Lower lobe of right lung (tissue), 2 donors: ENCODE measurements at places on chromosomes 11 and 22. TPM values are rescaled to one million over a fixed set of nuclear protein-coding genes. Genes with fewer than 3 reads are reported as not detected.

GRCh38 chr11:112599265-112599664 lies 338.6 kb upstream of the PLET1 start:
- no peak overlapping the region for H3K27ac ChIP-seq
- no peaks in the 10 kb centered on the region for H3K36me3 ChIP-seq
- no peak for DNase-seq

- peaks cover 50% of the 10 kb centered on the region for H3K36me3 ChIP-seq
- peak overlapping the region; percentile 95 for H3K4me3 ChIP-seq
- peak overlapping the region; percentile 99 for H3K27ac ChIP-seq
- DNase-seq, result no peak
- H3K27me3 ChIP-seq, result no peaks in the 10 kb centered on the region
Measured at GRCh38 chr11:64267207-64267945, 16.0 kb downstream of the PLCB3 start.

DNA sequence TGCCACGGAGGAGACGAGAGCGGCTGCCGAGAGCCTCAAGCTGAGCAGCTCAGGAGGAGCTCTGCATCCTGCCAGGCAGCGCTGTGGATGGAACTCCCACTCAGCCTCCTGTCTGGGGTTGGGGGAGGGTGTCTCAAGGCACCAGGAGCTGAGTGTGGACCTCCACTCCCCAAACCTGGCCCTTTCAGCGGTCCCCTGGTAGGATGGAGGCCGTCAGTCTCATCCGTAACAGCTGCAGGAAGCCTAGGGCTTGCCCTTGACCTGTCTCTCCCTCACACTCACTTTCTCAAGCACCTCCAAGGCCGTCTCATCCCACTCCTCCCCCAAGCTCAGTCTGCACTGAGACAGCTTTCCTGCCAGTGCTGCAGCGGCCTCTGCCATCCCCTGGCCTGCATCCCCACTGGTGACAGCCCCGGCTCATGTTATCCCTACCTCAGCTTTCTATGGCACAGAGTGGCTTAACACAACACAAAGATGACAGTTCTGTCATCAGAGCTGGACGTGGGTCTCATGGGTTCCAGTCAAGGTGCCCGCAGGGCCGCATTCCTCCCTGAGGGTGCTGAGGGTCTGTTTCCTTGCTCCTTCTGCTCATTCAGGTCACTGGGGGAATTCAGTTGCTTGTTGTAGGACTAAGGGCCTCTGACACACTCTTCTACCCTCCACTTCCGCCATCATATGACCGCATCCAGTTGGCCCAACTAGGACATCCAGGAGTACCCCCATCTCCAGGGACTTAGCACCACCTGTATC lies 341.9 kb upstream of the B3GAT1 start:
- no peaks in the 10 kb centered on the region for H3K36me3 ChIP-seq
- H3K27ac ChIP-seq, result no peak overlapping the region
- H3K4me3 ChIP-seq, result no peak overlapping the region

- H3K4me1 ChIP-seq, result no peaks in the 10 kb centered on the region
- no peak for DNase-seq
- H3K4me3 ChIP-seq, result no peak overlapping the region
- H3K36me3 ChIP-seq, result no peaks in the 10 kb centered on the region
Measured at GRCh38 chr11:13094930-13095687, 86.0 kb downstream of the RASSF10 start.

- no peaks in the 10 kb centered on the region for H3K4me1 ChIP-seq
- no peaks in the 10 kb centered on the region for H3K27me3 ChIP-seq
- no peak for DNase-seq
- H3K4me3 ChIP-seq, result no peak overlapping the region
Measured at GRCh38 chr11:22234743-22235142, 41.9 kb downstream of the ANO5 start.

DNA sequence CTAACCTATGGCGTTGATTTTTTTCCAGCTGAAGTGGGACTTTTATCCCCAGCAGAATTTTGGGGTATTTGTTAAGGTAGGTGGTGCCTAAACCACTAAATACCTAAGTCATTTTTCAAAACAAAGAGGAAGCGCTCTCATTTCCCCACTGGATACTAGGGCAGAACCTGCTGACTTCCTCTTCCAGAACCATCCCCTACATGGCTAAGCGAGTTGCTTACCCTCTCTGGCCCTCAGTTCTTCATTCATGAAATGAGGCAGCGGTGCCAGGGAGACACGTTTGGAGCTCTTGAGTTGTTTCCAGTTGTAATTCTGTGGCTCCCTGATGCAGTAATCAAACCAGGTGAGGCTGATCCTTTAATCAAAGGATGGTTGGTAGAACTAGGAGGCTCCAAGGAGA lies 10.0 kb upstream of the MTMR3 start:
- H3K4me1 ChIP-seq, result no peaks in the 10 kb centered on the region
- no peak overlapping the region for H3K4me3 ChIP-seq
- H3K27me3 ChIP-seq, result no peaks in the 10 kb centered on the region
- H3K27ac ChIP-seq, result no peak overlapping the region

DNA sequence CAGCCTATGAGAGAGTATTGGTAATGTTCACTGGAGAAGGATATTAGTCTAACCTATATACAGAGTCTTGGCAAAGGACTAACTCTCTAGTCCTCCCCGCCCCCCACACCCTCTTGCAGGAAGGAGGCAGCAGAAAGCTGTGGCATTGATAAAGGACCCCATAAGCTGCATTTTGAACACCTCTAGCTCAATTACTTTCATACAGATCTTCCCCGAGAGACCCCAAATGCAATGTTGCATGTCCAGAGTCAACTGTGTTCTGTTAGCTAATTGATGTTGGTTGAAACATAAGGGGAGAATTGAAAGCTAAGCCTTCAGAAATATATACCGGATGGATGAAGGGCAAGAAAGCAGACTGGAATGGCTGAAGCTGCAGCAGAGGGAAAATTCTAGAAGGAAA lies 2.8 kb downstream of the MAP6 start:
- peaks cover 10% of the 10 kb centered on the region for H3K4me1 ChIP-seq
- DNase-seq, result no peak
- no peaks in the 10 kb centered on the region for H3K36me3 ChIP-seq
- H3K27ac ChIP-seq, result no peak overlapping the region

DNA sequence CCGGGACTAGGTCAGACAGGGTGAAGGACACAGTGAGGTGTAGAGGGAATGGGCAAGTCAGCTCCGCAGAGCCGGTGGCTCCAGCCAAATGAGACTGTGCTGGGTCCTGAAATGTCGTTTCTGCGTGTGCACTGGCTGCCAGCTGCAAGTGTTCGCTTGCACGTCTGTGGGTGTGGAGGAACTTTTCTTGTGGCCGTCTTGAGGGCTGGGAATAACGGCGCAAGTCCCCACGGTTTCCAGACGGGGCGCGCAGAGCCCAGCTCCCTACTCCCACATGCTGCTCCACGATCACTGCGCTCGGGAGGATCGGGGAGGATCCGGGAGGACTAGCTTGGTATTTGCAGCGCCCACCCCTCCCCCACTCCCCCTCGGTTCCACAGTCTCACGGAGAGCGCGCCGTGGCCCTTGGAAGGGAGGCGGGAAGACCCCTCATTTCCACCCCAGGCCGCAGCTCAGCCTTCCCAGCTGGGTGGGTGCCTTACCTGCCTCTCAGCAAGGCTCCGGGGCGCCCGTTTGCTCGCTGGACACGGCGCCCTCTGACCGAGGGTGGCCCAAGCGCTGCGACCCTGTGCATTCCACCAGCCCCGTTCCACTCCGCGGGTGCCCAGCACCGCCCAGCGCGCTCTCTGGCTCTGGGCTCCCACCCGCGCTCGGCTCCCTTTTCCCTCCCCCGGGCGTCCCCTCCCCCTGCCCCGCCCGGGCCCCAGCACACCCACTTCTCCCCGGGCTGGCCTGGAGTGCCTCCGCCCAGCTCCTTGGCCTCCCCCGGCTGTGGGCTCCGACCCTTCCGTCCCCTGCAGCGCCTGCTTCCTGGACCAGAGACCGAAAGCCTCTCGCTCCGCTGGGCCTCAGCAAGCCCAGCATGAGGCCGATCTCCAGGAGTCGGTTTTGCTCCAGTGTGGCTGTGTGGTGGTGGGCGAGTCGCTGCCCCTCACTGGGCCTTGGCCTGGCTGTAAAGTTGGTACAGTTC lies at the start of gene KCNE3:
KCNE3 (minus strand) TSS at position 634 of the 970 bp plus-strand sequence. CDS start 9,986 bp downstream, outside the sequence.
- H3K27me3 ChIP-seq, result no peaks in the 10 kb centered on the region
- H3K27ac ChIP-seq, result peak within 1 kb of the TSS; percentile 82
- H3K36me3 ChIP-seq, result no peaks in the 10 kb centered on the region
- peak; percentile 77 for DNase-seq

DNA sequence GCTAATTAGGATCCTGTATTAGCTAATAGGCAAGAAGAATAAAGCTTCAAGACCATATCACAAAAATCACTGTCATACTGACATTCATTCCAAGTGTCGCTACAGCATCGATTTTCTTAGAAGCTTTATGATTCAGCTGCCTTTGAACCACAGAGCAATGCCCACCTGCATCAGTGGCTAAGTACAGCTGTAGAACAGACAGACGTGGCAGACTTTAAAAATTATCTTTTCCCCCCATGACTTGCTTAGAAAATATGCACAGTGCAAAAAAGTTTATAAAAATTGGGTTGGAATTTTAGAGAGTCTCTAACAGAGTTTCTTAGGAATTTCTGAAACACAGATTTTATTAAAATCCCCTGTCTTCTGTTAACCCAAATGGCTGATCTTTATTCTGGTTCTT lies 120.8 kb downstream of the CADM1 start:
- H3K4me1 ChIP-seq, result no peaks in the 10 kb centered on the region
- no peaks in the 10 kb centered on the region for H3K27me3 ChIP-seq
- no peak overlapping the region for H3K4me3 ChIP-seq
- no peak overlapping the region for H3K27ac ChIP-seq
- H3K36me3 ChIP-seq, result no peaks in the 10 kb centered on the region

DNA sequence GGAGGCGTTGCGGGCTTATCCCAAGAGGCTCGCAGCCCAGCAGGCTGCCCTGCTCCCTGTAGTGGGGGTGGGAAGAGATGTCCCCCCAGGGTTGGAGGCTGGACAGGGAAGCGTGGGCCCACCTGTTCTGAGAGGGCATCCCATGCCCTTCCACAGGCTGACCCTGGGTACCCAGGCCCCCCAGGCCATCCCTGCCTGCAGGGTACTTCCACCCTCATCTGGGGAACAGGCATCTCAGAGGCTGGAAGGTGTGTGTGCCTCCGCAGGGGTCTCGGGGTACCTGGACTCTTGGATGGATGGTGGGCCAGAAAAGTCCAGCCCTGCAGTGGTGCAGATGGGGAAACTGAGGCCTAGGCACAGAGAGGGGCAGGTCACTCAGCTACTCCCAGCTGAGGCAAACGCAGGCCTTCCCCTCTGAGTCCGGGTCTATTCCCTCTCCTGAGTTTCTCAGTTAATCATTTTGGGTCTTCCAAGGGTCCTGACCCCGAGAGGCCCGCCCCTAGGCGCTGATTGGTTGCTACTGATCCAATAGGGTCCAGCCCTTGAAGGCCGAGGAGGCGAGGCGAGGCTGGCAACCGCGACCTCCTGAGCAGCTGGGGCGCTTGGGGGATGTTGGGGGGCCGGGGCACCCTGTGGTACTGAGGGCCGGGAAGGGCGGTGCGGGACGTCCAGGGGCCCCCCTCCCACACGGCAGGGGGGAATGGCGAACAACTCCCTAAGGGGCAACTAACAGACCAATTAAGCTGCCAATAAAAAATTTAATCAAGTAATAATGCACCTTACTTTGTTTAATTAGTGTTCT lies 23.8 kb downstream of the FLRT1 start:
- no peak for DNase-seq
- no peaks in the 10 kb centered on the region for H3K36me3 ChIP-seq
- H3K4me1 ChIP-seq, result peaks cover 11% of the 10 kb centered on the region
- H3K4me3 ChIP-seq, result no peak overlapping the region
- H3K27me3 ChIP-seq, result peaks cover 30% of the 10 kb centered on the region
- H3K27ac ChIP-seq, result no peak overlapping the region

DNA sequence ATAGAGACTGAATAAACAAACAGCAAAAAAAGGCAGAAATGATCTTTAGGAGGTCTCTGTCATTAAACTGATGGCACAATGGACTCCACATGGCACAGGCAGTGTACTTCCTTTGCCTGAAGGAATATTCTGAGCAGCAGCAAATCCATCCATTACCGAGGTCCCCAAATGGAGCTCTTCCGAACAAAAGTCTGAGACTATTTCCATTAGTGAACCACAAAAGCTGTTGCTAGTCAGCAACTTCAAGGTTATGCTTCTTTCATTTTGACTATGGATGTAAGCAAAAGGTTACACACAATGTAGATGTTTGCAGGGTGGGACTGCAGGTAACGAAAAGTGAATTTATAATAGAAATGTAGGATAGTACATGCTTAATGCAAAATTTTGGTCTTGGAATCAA lies 14.5 kb downstream of the NARS2 start:
- H3K27ac ChIP-seq, result peak overlapping the region; percentile 67
- DNase-seq, result no peak
- H3K27me3 ChIP-seq, result no peaks in the 10 kb centered on the region
- H3K36me3 ChIP-seq, result peaks cover 5% of the 10 kb centered on the region
- H3K4me1 ChIP-seq, result peaks cover 42% of the 10 kb centered on the region
- no peak overlapping the region for H3K4me3 ChIP-seq

GRCh38 chr11:126870021-126870420 lies 130.5 kb downstream of the KIRREL3 start:
- H3K27ac ChIP-seq, result no peak overlapping the region
- no peaks in the 10 kb centered on the region for H3K4me1 ChIP-seq
- DNase-seq, result no peak
- H3K27me3 ChIP-seq, result no peaks in the 10 kb centered on the region

DNA sequence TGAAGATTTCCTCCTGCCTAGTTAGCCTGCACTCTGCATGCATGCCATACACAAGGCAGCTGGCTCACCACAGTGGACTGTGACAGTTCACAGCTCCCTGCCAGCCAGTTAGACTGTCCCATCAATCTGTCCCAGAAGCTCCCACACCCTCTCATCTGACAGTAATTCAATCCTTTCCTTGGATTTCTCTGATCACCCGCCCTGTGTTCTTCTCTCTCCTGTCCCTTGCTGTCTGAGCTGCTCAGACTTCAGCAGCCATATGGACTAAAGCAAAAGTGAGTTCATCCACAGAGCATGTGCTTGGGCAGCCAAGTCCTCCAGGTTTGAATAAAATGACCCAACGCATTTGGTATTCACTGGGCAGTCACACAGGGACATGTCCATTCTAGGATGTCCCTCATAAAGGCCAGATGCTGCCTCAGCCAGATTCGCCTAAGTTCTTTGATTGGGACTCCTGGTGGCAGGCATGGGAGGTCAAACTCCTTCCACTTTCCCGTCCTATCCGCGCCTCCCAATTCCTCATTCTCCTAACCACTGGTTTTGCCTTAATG lies 54.5 kb upstream of the ZBTB44 start:
- H3K27me3 ChIP-seq, result no peaks in the 10 kb centered on the region
- DNase-seq, result no peak
- no peaks in the 10 kb centered on the region for H3K36me3 ChIP-seq
- no peaks in the 10 kb centered on the region for H3K4me1 ChIP-seq
- no peak overlapping the region for H3K4me3 ChIP-seq

Gene ADM
- total RNA-seq, result 19.5 TPM

Gene FIBP
- 44.0 TPM for total RNA-seq

Gene CABP4
- 4.0 TPM for total RNA-seq

Gene OR8G1
- total RNA-seq, result not detected

Gene ZBTB16
- 171 TPM for total RNA-seq

Gene SERHL2
- total RNA-seq, result 1.6 TPM

Gene CSNK2A3
- 2.6 TPM for total RNA-seq

Gene CABP7
- total RNA-seq, result not detected

Gene MPPED1
- not detected for total RNA-seq

Gene CDHR5
- not detected for total RNA-seq

Gene GVQW3
- 3.3 TPM for total RNA-seq

Gene DRD2
- total RNA-seq, result not detected
